ENCODE measurements at places on chromosomes 12 and 14.

GRCh38 chr12:79818856-79819255, 116.0 kb downstream of the PPP1R12A start:
- no peak for DNase-seq

DNA sequence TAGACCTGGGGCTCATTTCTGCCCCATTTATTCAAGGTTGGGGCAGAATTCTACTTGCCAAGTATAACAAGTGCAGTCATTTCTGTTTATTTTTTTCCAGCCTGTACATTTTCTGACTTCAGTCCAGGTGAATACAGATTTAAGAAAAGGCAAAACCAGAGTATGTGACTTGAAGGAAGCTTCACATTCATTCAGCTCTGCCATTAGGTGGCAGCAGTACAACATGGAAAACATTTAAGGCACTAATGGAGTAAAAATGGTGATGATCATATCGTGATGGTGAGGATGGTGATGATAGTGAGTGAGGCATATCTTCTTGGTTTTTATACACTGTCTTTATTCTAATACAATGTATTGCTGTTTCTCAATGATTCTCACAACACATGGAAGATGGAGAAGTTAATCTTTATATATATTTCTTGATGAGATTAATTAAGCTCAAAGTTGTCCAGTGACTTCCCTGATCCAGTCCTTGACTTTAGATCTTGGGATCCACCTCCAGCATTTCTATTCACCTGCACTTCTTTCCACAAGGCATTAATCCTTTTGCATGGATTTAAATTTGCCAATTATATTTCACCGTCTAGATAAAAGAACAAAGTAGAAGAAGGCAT, 176.7 kb upstream of the SEL1L start:
- DNase-seq, result no peak

DNA sequence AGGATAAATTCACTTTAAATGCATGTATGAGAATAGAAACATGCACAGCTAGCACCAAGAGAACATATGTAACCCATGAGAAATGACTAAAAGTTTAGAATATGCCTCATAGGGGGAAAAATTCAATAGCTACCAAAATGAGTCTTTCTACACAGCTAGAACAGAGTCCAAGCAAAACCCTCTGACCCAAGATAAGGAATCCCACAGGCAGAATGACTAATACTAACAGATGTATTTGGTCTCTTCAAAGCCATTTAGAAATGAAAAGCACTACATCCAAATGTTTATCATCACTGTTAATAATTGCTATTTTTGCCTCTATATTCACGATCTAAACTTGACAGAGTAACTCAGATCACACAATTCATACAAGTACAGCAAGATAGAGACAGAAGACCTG, 44.0 kb downstream of the KICS2 start:
- DNase-seq, result no peak

DNA sequence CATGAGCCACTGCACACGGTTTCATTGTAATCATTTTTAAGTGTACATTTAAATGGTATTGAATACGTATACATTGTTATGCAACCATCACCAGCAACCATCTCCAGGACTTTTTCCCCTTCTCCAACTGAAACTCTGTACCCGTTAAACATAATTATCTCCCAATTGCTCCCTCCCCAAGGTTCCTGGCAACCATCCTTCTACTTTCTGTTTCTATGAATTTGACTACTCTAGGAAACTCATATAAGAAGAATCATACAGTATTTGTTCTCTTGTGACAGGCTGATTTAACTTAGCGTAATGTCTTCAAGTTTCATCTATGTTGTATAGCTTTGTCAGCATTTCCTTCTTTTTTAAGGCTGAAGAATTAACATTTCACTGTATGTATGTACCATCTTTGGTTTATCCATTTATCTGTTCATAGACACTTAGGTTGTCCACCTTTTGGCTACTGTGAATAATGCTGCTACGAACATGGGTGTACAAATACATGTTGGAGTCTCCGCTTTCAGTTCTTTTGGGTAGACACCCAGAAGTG, 223.1 kb downstream of the EFCAB11 start:
- DNase-seq, result no peak

- DNase-seq, result no peak
Observed at GRCh38 chr12:45518291-45519235, 210.9 kb upstream of the ARID2 start.

DNA sequence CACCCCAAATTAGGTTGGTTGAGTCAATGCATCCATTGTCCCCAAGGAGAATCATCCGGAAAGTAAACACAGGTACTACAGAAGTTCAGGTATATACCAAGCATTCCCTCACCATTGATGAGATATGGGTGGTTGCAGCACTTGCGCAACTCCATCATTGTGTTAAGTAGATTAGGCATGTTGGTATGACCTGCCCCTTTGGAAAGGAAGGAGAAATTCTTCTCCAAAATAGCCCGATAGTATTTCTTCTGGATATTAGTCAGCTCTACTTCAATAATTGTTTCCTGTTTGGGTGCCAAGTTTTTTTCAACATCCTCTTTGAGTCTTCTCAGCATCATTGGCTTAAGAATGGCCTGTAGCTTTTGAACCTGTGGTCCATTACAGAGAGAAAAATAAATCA, 21.3 kb upstream of the SUPT16H start:
- DNase-seq, result no peak

GRCh38 chr14:64202716-64203115, 91.5 kb downstream of the ESR2 start:
- no peak for DNase-seq

DNA sequence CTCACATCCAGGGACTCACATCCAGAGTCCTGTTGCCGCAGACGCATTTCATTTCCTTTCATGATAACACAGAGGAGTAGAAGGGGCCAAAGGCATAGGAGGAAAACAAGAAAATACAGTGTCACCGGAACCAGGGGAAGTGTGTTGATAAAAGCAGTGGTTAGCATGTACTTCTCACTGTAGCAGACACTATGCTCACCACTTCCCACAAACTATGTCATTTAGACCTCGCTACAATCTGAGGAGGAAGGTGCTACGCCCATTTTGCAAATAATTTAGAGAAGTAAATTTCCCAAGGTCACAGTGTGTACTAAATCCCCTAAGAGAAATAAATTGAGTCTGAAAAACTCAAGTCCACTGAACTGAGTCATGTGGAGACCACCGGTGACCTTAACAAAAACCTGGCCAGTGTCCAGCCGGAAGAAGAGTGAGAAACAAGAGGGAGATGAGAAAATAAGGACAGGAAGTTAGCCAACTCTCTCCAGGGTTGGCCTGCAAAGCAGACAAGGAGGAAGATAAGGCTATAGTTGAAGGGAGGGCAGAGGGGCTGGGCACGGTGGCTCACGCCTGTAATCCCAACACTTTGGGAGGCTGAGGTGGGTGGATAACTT, 25.8 kb upstream of the TMCC3 start:
- no peak for DNase-seq

- peak; percentile 91 for DNase-seq
Observed at GRCh38 chr14:85516239-85517113, 13.5 kb upstream of the FLRT2 start.

DNA sequence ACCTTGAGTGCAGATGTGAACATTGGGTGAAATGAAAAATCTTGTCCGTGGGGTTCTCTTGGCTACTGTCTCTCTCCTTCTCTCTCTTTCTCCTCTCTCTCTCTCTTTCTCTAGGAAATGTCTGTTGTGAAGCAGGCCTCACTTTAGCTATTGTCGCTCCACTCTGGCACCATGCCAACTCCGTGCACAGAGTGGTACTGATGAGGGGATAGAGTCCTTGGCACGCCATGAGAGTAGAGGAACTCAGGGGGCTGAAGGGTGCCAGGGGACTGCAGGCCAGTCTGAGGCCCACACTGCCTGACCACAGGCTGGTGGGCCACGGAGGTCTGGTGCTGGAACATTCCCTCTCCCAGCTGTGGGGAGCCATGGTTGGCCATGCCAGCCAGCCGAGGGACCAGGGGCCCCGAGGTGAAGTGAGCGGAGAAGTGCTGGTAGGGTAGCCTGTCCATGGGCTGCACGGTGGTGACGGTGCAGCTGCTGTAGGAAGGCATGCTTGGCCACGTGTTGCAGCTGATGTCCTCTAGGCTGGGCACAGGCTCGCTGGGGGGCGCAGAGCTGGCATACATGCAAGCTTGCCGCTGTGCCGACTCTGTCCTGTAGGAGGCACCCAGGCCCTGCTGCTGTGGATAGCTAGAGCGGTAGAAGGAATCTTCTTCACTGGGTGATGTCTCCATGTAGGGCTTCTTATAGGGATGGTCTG, 50.4 kb downstream of the TBX5 start:
- DNase-seq, result no peak

- no peak for DNase-seq
Observed at GRCh38 chr12:25715102-25715501, 162.0 kb upstream of the LMNTD1 start.

GRCh38 chr12:55658635-55659391, 22.1 kb downstream of the OR10P1 start:
- no peak for DNase-seq

- DNase-seq, result no peak
Observed at GRCh38 chr12:92036061-92036620, 109.5 kb downstream of the BTG1 start.

GRCh38 chr14:68795597-68796417, 2.9 kb upstream of the ZFP36L1 start:
- DNase-seq, result no peak

DNA sequence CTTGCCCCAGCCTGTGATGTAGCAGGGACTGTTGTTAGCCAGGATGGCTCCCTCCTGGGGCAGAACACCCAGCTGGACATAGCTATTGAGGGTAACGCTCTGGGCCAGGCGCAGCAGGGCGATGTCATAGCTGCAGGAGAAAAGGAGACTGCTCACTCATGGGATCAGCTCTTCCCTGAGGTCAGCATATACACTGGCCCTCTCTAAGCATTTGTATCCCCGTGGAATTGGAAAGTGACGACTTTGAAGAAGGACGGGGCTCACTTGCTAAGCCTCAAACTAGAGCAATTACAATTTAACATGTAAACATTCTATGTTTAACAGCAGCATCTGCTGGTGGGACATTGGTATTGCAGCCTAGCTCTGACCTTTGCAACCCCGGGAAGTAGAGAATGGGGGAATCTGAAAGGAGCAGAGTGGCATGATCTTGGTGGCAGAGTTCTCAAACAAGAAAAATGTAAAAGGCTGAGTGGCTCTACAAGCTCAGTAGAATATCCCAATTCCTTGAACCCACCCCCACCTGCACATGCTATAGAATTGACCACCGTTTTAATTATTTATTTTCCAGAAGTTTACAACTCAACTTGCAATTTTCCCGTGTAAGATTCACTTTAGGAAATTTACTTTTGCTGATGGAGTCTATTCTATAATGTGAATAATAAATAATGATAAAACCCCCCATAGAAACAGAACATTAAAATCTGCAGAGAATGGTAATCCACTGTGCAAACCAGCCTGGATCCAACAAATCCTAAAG, 5.0 kb downstream of the CELA1 start:
- no peak for DNase-seq

DNA sequence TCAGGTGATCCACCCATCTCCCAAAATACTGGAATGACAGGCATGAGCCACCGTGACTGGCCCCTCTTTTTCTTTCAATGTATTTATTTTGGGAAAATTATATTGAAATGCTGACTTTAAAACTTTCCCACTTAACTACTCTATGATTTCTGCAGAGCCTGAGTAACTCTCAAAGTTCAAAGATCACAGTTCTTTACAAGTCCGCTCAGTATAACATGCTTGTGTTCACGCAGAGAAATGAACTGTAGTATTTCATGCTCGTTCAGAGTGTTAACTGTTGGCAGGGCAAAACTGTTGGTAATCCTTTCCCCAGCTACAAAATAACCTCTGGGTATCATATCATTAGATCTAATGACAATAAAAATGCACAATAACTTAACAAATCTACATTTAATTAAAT, 50.7 kb upstream of the ADAMTS20 start:
- DNase-seq, result no peak

GRCh38 chr12:26251600-26251999, 56.2 kb downstream of the SSPN start:
- no peak for DNase-seq

- DNase-seq, result peak; percentile 77
Observed at GRCh38 chr12:108696111-108696995, 35.0 kb downstream of the CORO1C start.

DNA sequence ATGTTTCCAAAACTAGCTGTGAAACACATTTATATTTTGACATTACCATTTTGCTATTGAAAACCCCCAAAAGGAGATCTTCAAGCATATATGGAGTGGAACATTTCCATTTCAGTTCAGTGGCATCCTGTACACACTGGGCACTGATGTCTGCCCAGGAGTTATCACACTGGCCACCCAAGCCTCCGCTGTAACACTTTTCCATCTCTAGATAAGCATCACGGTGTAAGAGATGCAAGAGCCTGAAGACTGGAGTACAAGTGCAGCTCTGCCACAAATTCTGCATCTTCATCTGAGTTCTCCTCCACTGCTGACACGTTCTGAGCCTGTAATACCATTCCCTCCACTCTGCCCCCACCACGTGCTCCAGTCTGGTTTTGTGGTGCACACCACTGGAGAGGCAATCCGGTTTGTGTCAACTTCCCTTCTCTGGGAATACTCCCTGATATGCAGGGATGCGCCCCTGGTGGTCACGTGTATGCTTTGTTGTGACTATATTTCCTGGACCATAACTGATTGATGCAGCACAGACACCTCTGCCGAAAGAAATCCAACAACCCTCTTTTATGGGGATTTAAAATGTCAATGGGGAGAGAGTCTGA, 12.7 kb downstream of the SPTLC2 start:
- no peak for DNase-seq

- no peak for DNase-seq
Observed at GRCh38 chr12:116996093-116996492, 85.3 kb downstream of the FBXW8 start.

- no peak for DNase-seq
Observed at GRCh38 chr14:101604935-101605780, 43.9 kb downstream of the DIO3 start.

GRCh38 chr14:56124327-56124726, 6.1 kb downstream of the PELI2 start:
- DNase-seq, result no peak

GRCh38 chr14:104398656-104399055, 180.9 kb upstream of the C14orf180 start:
- DNase-seq, result no peak

DNA sequence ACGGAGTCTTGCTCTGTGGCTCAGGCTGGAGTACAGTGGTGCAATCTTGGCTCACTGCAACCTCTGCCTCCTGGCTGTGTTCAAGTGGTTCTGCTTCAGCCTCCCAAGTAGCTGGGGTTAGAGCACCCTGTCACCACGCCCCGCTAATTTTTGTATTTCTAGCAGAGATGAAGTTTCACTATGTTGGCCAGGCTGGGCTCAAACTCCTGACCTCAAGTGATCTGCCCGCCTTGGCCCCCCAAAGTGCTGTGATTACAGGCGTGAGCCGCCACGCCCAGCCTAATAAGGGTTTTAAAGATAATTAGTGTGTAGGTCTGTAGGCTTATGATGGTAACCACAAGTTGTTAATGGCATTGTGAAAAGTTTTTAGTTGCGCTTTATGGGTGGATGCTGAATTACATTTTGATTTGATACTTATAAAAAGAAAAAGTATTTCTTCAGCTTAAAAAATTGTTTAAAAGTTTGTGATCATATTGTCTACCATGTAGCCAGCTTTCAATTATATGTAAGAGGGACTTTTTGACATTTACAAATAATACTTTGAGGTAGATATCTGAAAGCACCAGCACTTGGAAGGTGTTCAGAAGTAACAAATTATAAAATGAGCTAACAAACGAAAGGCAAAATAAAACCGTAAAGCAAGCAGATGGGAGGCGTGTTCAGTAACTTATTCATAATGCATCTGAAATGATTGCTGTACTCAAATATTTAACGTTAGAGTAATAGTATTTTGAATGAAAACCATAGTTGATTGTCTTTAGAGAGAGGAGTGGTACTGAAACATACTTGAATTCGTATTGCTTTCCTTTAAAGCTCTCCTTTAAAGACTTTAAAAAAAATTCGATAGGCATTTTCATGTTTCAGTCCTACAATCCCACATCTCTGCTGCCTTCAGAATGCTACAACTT, 37.1 kb downstream of the MDM2 start:
- DNase-seq, result no peak
